ENCODE measurements at places on chromosomes 12 and 14. TPM values are rescaled to one million over a fixed set of nuclear protein-coding genes. Genes with fewer than 3 reads are reported as not detected.
A peak's percentile ranks its signal among the peaks of the same experiment; 100 is the strongest.

- no peak overlapping the region for H3K27ac ChIP-seq
- no peaks in the 10 kb centered on the region for H3K4me1 ChIP-seq
- H3K4me3 ChIP-seq = no peak overlapping the region
- H3K36me3 ChIP-seq = no peaks in the 10 kb centered on the region
These were observed 24.7 kb upstream of the B4GALNT1 start for GRCh38 chr12:57657744-57658143.

DNA sequence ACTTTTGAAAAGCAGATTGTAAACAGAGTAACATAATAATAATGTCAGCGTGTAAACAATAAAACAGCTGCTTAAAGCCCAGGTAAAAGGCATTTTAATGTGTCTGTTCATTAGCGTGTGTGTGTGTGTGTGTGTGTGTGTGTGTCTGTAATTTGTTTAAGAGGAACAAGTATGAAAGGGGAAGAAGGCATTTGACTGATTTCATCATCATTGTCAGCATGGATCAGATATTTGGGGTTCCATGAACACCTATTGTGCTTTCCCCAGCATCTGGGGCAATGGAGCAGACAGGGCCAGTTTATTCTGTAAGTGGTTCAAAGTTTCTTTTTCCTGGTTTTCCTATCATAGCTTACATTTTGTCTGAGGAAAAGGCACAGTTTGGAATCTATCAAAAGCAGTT is 28.9 kb downstream of the SLC25A21 start:
- H3K4me1 ChIP-seq = no peaks in the 10 kb centered on the region
- H3K4me3 ChIP-seq = no peak overlapping the region
- no peaks in the 10 kb centered on the region for H3K36me3 ChIP-seq
- DNase-seq = no peak
- no peaks in the 10 kb centered on the region for H3K27me3 ChIP-seq
- no peak overlapping the region for H3K27ac ChIP-seq

DNA sequence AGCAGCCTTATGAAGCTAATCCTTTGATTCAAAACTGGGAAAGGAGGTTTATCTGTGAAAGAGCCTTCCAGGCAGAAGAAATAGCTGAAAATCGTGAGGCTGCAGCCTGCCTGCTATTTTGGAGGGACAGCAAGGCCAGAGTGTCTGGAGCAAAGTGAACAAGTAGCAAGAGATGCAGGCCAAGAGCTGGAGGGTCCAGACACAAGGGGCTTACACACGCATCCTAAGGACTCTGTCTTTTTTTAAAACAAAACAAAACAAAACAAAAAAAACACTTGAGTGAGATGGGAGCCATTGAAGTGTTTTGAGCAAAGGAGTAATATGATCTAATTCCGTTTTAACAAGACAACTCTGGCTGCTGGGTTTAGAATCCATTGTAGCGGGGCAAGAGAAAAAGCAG is 76.4 kb upstream of the BCAT1 start:
- no peaks in the 10 kb centered on the region for H3K4me1 ChIP-seq
- H3K27me3 ChIP-seq = no peaks in the 10 kb centered on the region
- H3K4me3 ChIP-seq = no peak overlapping the region

- no peak for DNase-seq
- no peaks in the 10 kb centered on the region for H3K36me3 ChIP-seq
- H3K4me1 ChIP-seq = no peaks in the 10 kb centered on the region
- no peak overlapping the region for H3K4me3 ChIP-seq
These were observed 12.1 kb downstream of the LACRT start for GRCh38 chr12:54622463-54623183.

DNA sequence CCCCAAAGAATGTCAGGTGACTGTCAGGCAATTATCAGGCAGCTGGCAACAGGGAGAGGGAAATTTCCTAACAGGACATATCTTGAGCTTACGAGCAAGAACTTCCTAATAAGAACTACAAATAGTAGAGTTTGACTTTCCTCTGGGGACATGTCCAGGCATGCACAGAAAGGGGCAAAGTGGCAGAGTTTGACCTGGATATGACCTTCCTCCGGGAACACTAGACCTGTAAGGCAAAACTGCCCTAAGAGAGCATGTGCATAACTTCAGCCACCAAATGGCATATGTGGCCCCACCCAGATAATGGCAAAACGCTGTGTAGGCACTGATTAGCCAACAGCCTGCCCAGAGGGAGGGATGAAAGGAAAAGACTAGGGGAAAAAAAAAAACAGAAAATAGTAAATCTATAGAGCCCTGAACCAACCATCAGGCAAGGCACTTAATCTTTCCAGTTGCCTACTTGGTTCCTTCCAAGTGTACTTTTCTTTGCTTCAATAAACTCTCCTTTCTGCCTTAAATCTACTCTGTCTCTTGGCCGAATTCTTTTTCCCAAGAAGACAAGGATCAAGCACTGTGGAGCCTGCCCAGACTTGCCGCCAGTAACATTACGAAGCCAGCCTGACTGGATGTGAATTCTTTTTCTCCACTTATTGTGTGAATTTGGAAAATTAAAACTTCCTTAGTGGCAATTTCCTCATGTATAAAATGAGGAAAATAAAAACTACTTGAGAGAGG is 164.1 kb downstream of the SPTSSA start:
- no peaks in the 10 kb centered on the region for H3K27me3 ChIP-seq
- no peak for DNase-seq
- H3K36me3 ChIP-seq = no peaks in the 10 kb centered on the region
- H3K4me3 ChIP-seq = no peak overlapping the region
- no peak overlapping the region for H3K27ac ChIP-seq
- no peaks in the 10 kb centered on the region for H3K4me1 ChIP-seq

GRCh38 chr12:46087916-46088439 is 97.6 kb upstream of the SCAF11 start:
- no peak for DNase-seq

DNA sequence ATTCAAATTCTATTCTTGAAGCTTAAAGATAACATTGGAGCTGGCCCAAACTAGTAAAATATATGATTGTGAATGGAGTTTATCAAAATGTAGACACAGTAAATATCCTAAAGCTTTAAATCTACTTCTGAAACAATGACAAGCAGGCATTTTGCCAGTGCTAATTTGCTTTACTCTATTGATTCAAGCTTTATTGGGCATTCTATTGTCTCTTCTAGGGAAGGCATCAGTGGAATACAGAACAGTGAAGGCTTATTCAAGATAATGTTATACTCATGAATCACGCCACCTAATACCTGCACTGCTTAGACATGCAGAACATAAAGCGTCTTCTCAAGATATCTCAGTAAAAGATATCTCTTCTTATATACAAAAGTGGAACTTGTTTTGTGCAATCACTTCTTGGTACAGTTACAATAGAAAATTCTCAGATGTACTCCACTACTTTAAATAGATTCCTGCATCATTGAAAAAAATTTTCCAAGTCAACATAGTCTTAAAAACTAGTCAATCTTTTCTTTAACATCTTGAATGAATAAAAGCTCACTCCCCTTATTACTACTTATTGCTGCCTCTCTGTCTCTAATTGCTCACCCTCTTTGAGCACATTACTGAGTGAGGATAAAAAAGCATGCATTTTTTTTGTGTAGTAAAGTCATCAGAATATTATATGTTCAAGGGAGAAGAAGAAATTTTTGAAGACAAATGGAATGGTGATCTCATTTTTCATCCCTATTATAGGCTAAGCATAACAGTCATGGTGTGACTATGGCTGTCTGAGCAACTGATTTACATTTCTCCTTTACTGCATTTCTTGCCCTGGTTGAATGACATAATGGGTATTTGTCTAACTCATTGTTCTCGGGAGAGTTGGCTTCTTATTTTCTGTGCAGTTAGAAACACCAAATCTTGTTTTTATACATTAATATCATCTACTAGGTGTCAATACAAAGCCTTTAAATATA is 98.0 kb upstream of the E2F7 start:
- H3K4me1 ChIP-seq = no peaks in the 10 kb centered on the region
- H3K36me3 ChIP-seq = no peaks in the 10 kb centered on the region
- DNase-seq = no peak
- H3K4me3 ChIP-seq = no peak overlapping the region
- H3K27ac ChIP-seq = no peak overlapping the region
- H3K27me3 ChIP-seq = no peaks in the 10 kb centered on the region

DNA sequence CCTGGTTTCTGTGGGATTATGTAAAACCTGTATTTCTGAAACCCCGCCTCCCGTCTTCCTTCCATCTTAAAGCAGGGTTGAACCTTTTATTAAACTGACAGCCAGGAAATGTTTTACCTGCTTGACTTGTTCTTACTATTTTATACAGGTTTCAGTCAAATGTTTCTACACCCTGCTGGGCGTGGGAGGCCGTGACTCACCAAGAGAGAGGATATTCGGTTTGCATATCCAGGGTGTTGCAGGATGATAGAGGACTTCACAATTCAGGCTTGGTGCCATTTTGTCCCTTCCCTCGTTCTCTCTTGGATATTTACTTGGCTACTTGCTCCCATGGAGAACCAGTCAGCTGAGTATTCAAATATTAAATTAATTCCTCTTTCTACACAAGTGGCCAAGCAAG is 69.7 kb downstream of the ARF6 start:
- peaks cover 3% of the 10 kb centered on the region for H3K4me1 ChIP-seq
- H3K4me3 ChIP-seq = no peak overlapping the region
- peak; percentile 71 for DNase-seq
- no peak overlapping the region for H3K27ac ChIP-seq
- no peaks in the 10 kb centered on the region for H3K36me3 ChIP-seq
- H3K27me3 ChIP-seq = no peaks in the 10 kb centered on the region

TTC6 gene
- 7.9 TPM for total RNA-seq

DNA sequence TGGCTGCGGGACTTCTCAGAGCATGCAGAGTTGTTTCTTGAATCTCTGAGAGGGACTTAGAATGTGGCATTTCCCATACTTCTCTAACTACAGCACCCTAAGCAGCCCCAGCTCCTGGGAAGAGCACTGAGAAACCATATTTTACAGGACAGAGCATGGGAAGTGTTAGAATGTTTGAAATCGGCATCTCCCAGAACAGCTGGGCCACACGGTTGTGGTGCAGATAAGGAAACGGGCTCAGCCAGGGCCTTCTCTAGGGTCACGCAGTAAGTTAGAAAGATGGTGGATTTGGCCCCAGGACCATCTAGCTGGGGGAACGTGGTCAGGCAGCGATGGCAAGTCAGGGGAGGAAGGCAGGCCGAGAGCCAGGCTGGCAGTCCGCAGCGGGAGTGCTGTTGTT is 10.5 kb upstream of the HHIPL1 start:
- H3K4me3 ChIP-seq = no peak overlapping the region
- no peak overlapping the region for H3K27ac ChIP-seq
- DNase-seq = no peak
- no peaks in the 10 kb centered on the region for H3K27me3 ChIP-seq

DNA sequence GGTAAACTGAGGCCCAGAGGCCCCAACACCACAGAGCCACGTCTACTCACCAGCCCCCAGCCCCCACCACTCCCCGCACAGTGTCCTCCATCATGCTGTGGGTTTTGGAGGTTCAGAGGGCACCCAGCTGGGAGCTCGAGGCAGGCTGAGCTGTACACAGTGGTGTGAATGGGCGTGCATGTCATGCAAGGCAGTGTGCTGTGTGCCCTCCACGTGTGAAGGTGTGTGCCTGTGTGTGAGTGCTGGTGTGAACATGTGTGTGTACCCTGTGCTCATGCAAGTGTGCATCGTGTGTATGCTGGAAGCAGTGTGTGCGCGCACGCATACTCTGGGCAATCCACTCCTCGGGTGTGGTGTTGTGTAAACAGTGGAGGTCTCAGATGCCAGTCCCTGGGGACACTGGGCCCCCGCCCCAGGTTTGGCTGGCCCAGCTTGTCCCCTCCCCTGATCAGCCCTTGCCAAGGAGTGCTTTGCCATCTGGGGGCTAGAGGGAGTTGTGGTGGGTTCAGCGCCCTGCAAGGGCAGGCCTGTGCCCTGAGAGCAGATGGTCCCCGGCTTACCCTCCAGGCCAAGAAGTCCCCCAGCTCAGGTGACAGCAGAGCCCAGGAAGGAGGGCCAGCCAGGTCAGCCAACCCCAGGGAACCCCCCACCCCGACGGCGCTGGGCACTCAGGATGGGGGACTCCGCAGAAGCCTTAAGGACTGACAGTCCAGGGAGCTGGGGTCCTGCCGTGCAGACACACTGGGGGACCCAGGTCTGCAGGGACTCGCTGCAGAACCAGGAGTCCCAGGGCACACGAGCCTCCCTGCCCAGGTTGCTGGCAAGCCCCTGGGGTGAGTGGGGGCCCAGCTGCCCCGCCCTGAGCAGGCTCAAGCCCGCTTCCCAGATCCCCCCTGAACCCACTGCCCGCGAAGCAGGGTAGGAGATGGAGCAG is 23.8 kb upstream of the GPR132 start:
- H3K27ac ChIP-seq = peak overlapping the region; percentile 63
- no peaks in the 10 kb centered on the region for H3K36me3 ChIP-seq
- DNase-seq = peak; percentile 65
- no peak overlapping the region for H3K4me3 ChIP-seq
- peaks cover 52% of the 10 kb centered on the region for H3K4me1 ChIP-seq
- H3K27me3 ChIP-seq = no peaks in the 10 kb centered on the region

GRCh38 chr12:124109760-124110159 is 136.7 kb downstream of the ZNF664 start:
- no peaks in the 10 kb centered on the region for H3K4me1 ChIP-seq
- no peaks in the 10 kb centered on the region for H3K36me3 ChIP-seq
- H3K4me3 ChIP-seq = no peak overlapping the region
- DNase-seq = no peak
- no peaks in the 10 kb centered on the region for H3K27me3 ChIP-seq
- no peak overlapping the region for H3K27ac ChIP-seq

SERPINA3 gene
- total RNA-seq = 36.4 TPM

CDC42BPB gene
- 102 TPM for total RNA-seq

SMIM41 gene
- total RNA-seq = 6.1 TPM

DNA sequence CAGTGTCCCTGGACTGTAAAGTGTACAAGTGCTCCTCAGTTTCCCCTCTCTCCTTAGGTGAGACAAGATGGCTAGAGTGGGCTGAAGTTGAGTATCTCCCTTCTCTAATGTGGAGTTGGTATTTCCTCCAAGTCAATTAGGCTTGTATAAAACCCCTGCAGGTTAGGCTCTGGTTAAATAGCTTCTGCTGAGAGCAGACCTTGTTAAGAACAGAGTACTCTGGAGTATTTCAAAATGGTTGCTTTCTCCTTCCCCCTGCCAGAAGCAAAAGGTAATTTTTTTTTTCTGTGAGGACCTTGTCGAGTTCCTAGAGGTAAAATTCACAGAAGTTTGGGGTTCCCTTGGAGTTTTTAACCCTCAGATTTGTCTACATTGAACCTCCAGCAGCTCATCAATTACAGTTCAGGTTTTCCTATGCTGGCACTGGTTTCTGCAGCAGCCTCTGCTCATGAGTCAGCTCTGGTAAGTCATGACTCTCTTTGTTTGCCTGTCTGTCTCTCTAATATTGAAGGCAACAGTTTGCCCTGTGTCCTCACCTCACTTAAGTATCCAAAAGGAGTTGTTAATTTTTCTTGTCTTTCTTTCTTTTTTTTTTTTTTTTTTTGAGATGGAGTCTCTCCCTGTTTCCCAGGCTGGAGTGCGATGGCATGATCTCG is 27.8 kb upstream of the GLIPR1 start:
- DNase-seq = no peak
- H3K36me3 ChIP-seq = no peaks in the 10 kb centered on the region
- H3K27me3 ChIP-seq = no peaks in the 10 kb centered on the region
- H3K4me1 ChIP-seq = no peaks in the 10 kb centered on the region

DNA sequence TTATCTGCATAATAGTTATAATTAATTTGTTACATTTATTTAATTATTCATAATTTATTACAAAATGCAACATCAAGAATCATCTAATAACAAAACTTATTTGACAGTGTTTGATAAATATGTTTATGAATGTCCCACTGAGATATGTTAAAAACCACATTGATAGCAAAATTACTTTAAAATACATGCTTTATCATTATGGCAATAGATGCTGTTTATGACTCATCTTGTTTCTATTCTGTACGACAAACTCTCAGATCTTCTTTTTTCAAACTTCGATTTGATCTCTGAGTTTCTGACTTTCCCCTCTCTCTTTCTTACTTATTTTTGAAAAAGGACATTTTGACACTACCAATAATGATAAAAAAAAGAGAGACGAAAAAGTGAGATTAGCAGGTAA is 56.8 kb upstream of the LRRK2 start:
- no peaks in the 10 kb centered on the region for H3K27me3 ChIP-seq
- no peaks in the 10 kb centered on the region for H3K4me1 ChIP-seq
- no peak for DNase-seq

SPX gene
- 1.7 TPM for total RNA-seq

KRT82 gene
- total RNA-seq = not detected

Measured in upper lobe of right lung (tissue), 1 donor.